BJ (cell line): ENCODE measurements at places on chromosomes 7 and 10.
A peak's percentile ranks its signal among the peaks of the same experiment; 100 is the strongest.

GRCh38 chr10:48594371-48594770 lies 10.5 kb downstream of the ARHGAP22 start:
- no peak for DNase-seq

DNA sequence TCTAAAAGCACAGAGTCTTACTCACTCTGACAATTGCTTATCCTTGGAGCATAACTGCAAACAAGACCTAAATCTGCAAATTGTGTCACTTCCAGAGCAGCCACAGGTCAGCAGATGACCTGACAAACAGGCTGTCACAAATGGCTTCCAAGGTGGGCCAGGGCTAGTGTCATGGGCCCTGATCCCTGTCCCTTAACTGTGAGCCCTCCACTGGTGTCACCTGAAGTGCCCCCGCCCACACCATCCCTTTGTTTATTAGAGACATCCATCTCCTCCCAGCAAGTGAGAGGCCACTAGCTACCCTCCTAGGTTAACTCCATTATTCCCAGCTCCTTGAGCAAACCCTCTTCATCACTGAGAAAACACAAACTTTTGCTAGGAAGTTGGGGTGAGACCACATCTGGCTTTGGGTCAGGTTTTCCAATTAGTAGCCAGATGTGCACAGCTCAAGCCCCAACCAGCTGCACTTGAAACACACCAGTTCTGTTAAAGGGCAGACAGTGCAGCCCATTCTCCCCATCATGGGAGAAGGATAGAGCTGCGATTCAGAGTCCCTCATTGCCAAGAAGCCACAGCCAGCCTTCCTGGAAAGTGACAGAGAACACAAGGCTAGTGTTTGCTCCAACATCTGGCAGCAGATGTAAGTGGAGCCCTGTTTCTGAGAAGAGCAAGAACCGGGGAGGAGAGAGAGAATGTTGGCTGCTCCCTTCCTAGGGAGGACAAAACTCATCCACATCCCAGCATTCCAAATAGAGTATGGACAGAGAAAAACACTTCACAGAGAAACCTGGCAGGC lies 75.7 kb upstream of the NANOS1 start:
- no peak for DNase-seq

DNA sequence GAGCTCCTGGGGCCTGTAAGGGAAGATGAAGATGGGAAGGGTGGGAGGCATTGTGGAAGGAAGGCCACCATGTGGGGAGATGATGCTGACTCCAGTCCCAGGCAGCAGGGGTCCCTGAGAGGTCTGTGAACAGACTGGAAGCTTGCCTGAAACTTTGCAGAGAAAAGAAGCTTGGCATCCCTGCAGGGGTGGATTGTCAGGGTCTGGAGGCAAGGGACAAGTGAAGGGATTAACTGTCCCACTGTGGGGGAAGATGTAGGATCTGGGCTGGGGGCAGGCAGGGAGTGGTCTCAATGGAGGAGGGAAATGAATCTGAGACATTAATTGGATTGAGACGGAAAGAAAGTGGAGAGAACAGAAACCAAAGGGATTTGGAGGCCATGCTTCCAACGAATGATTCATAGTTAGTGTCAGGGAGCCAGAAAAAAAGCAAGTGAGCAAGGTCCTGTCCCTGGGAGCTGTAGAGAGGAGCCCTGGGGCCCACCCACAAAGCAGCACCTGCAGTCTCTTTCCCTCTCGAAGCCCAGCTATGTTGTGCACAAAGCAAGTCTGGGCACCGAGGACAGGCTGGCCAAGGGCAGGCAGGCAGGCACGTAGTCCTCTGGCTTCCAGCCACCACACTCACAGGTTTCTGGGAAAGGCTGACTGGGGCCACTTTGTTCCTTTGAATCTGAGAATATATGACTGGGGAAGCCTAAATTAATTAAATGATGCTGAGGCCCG lies 4.7 kb upstream of the SLC18A3 start:
- no peak for DNase-seq

DNA sequence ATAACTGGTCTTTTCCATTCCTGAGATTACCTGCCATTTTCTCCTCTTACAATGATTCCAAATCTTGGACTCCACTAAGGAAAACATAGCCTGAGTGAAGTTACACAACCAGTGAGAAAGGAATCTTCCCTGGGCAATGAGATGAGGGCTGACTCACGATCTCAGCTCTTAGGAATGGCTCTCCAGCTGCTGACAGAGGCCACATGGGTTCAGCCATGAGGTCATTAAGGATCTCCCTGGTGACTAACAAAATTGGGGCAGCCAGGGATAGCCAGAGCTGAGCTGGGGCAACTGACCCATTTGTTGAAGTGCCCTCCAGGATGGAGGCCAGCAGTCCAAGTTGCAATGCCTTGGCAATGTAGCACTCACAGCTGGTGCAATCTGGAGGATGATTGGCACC lies 78.7 kb upstream of the MKLN1 start:
- DNase-seq = peak; percentile 90

GRCh38 chr7:75866114-75866488 lies 12.7 kb upstream of the RHBDD2 start:
- DNase-seq = no peak

GRCh38 chr10:57716884-57717283 lies 550.8 kb downstream of the IPMK start:
- no peak for DNase-seq

GRCh38 chr7:36659172-36659516 lies 65.2 kb downstream of the AOAH start:
- DNase-seq = peak; percentile 37

DNA sequence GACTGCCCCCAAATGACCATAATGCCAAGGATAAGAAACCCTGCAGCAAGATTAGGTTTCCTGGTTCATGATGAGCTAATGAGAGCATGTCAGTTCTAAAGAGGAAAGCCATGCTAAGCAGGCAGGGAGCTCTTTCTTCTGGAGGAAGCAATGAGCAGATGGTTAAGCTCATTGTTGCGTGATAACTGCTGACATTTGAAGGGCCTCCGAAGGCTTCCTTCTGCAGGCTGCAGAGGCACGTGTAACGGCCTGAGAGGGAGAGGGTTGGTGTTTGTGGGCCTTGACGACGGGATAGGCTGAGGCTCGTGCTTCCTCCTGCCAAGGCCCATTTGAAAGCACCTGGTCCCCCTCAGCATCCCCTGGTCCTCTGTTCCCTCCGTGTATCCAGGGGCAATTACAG lies 63.5 kb upstream of the BTBD16 start:
- no peak for DNase-seq

- DNase-seq = no peak
Observed at GRCh38 chr10:88782222-88782621, 20.3 kb upstream of the LIPM start.

DNA sequence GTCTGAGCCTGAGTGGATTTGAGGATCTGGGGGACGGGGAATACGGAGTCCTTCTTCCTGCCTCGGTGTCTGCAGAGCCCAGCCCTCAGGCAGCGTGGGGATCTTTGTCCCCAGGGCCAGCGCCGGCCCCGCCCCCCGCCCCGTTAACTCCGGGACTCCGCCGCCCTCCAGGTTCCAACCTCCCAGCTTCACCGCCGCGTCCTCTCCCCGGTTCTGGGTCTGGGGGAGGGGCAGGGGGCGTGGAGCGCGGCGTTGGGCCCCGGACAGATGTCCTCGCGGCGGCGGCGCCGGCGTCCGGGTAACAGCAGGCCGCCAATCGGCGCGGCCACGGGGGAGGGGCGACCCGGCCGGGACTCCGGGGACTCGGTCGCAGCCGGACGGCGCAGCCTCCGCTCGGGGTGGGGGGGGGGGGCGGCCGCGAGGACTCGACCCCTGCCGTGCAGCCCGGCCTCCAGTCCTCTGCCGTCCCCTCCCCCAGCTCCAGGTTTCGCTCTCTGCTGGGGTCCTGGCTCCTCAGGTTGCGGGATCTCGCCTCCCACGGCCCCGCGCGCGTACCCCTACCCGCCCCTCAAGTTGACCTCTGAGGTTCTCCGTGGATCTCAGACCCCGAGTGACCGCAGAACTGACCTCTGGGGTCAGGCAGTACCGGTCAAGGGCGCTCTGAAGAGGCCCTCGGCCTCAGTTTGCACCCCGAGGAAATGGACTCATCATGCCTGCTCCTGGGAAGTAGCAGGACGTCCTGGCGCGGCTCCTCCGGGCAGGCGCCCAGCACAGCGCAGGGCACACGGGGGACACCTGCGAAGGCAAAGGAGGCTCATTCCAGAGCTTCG lies 2.3 kb upstream of the ELFN1 start:
- no peak for DNase-seq
